ENCODE measurements at places on chromosomes 12 and 14.

GRCh38 chr14:67510836-67511235, 22.3 kb upstream of the PLEKHH1 start:
- no peak for DNase-seq

- DNase-seq = no peak
Observed at GRCh38 chr12:95337146-95337545, 119.5 kb downstream of the VEZT start.

DNA sequence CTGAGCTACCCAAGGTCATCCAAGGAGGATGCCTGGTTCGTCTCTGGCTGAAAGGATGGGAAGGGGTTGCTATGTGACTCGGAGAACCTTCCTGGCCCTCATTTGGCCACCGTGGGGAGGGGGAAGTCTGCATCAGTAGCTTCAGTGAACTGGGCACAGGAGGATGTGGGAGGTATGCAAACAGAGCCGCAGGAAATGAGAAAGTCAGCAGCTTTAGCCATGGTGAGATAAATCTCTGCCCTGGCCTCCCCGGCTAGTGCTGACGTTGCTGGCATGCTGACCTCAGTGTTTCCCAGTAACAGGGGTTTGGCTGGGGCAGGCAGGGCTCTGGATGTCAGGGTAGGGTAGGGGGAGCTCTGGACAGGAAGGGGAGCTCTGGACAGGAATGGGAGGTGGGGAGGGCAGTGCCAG, 2.3 kb upstream of the CEBPE start:
- DNase-seq = no peak

- DNase-seq = no peak
Observed at GRCh38 chr12:57985685-57986084, 44.3 kb downstream of the ATP23 start.

- no peak for DNase-seq
Observed at GRCh38 chr12:78331181-78331580, 500.5 kb downstream of the NAV3 start.

- no peak for DNase-seq
Observed at GRCh38 chr12:82930301-82930700, 243.6 kb downstream of the TMTC2 start.

DNA sequence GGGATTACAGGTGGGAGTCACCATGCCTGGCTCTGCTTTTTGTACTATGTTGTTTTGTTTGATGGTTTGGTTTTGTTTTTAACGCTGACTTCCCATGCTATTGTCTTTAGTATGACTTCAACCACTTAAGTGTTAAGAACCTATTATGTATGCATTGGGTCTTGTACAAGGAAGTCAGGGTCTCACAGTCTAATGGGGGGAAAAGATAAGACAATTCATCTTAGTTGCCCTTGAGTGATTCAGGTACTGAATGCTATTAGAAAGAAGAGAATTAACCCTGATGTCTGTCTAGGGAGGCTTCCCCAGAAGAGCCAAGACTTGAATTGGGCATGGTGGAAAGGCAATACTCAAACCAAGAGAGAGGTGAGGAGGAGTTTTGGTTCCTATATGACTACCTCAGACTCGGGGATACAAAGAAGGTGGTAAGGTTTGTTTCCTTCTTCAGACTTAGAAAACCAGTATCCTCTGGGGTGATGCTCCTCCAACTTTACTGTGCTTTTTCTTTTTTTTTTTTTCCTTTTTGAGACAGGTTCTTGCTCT, 64.6 kb downstream of the SUSD6 start:
- DNase-seq = no peak

- DNase-seq = no peak
Observed at GRCh38 chr12:123139926-123140675, 10.8 kb downstream of the PITPNM2 start.

DNA sequence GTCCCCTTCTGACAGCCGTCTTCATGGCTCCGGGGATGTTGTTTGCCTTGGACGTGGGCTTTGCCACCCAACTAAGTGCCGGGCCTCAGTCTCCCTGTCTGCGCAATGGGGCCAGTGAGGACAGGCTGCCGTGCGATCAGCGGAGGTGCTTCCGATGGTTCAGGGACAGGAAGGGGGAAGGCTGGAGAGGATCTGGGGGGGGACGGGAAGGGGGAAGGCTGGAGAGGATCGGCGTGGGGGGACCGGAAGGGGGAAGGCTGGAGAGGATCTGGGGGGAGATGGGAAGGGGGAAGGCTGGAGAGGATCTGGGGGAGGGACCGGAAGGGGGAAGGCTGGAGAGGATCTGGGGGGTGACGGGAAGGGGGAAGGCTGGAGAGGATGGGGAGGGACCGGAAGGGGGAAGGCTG, 3.4 kb downstream of the MMP17 start:
- DNase-seq = no peak

DNA sequence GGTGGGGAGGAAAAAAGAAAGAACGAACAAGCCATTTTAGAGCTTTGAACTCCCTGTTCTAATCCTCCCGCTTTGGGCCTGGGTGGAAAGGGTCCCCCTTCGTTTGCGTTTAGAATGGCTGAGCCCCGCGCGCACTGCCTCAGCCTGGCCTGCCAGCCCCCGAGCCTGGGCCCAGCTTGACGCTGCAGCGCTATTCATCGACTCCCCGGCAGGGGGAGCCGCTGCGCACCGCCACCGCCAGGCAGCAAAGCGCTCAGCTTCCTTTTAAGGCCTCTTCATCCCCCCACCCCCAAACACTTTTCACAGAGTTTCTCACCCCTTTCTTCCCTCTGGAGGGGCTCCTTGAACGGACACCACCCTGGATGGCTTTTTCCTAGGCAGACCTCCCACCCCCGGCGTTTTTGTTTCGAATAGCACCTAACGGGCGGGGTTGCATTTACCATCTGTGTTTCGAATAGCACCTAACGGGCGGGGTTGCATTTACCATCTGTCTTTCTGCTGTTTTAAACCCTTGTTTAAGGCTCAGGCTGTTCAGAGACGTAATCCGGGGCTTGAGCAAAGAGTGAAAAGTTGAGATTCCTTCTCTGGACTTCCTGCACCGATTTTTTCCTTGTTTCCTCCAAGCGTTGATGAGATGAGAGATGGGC, 56.4 kb upstream of the PIWIL1 start:
- no peak for DNase-seq

- no peak for DNase-seq
Observed at GRCh38 chr12:100442403-100442802, 31.3 kb upstream of the NR1H4 start.

GRCh38 chr14:88243946-88244345, 79.1 kb downstream of the KCNK10 start:
- DNase-seq = no peak

DNA sequence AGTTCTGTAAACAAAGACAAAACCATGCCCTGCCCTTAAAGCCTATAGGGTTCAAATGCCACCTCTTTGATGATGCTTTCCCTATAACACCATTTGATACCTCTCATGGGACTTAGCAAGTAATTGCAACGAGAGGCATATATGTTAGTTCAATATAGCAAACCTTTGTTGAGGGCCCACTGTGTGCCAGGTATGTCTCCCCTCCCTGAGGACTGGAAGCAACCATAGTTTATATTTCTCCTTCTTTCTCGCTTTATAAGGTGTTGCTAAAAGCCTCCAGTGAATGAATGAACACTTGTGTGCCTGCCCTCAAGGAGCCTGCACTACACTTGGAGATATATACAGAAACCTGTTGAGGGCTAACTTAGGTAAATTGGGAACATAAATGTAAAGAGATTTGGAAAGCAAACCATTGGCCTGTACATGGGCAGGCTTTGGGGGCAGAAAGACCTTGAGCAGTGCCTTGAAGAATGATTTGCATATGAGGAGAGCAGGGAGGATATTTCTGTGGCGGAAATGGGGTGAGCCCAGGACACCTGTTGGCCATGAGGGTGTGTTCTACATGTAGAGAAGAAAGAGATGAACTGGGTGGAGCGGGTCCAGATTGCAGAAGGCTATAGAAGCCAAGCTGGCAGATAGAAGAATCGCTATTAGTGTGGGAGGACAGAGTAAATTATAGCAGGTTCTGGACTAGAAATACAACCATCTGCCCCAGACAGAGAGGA, 1.8 kb upstream of the CKAP4 start:
- DNase-seq = no peak

- DNase-seq = no peak
Observed at GRCh38 chr12:28035500-28035899, 63.0 kb upstream of the PTHLH start.

DNA sequence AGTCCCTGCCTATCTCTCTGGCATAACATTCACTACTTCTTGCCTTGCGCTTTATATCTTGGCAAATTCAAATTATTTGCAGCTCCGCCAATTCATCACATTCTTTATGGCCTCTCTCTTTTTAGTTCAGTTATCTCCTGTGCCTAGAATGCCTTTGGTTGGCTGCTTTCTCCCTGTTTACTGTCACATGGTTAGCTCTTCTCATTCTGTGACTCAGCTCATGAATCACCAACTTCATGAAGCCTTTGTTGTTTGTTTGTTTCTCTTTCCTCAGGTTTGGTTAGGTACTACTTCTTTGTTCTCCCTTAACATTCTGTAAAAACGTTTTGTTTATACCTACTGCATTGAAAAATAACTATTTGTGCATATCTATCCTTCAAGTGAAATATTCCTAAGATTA, 376.5 kb upstream of the GARIN6 start:
- DNase-seq = no peak

GRCh38 chr12:27005495-27005894, 8.7 kb downstream of the TM7SF3 start:
- no peak for DNase-seq

DNA sequence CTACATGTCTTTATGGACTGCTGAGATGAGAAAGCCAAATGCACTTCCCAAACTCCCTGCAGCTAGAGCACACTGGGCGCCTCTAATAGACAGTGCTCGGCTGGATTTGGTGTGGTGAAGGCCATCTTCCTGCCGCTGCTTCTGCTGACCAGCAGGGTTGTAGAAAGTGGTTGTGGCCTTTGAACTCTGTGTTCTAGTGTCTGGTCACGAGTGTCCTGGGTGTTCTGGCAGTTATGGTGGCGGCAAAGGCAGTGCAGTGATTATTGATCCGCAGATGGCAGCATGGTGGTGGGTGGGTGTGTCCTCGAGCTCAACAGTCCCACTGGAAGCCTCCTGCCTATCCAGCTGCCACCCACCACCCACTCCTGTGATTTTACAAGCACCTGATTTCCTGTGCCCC, 43.4 kb downstream of the SMIM41 start:
- DNase-seq = no peak

DNA sequence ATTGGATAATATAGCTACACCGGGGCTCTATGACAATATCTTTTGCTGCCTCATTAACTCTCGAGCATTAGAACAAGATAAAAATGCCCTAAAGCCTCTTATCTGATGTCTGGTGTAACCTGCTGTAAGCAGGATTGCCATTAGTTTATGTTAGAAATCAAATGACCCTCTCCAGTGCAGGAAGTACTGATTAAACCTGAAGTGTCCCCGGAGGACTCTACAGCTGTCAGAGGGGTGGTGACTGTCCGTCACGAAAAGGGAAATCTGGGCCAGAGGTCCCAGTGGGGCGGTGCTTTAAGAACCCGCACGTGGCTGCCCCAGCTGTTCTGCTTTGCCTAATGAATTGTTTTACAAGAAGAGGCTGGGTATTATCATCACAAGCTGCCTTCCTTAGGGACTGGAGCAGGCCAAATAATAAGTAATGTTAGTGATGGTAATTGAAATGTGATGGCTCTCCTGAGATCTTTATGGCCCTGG, 55.7 kb downstream of the LIN52 start:
- DNase-seq = peak; percentile 10

DNA sequence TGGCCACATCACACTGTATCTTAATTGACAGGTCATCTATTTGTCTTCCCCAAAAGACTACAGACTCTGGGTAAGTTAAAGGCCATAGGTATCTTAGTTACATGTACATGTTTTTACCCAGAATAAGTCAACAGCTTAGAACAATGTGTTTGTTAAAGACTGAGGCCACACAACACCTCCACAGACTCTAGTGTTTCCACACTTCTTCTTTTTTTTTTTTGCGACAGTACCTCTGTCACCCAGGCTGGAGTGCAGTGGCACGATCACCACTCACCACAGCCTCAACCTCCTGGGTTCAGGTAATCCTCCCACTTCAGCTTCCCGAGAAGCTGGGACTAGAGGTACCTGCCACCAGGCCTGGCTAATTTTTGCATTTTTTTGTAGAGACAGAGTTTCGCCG, 1.3 kb downstream of the GPN3 start:
- DNase-seq = no peak

DNA sequence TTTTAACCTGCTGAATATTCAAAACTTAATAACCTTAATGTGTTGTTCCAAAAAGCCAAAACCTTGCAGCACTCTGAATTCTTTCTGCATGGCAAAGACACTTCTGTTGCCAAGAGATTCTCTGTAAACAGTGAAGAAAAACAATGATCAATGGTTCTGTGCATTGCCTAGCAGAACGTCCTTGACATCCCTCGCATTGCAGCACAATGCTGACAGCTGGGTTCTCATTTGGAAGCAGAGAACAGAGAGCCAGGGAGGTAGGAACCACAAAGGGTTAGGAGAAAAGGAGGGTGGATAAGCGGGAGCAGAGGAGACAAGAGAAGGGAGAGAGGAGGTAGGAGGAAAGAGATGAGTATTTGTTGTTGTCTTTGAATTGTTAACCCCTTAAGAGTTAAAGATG, 501.1 kb downstream of the NAV3 start:
- no peak for DNase-seq

- DNase-seq = no peak
Observed at GRCh38 chr12:31929027-31929526, 30.1 kb upstream of the RESF1 start.

Data from right lung (tissue), 10 donors.